ENCODE measurements at places on chromosomes 4 and X.

- DNase-seq = no peak
Measured at GRCh38 chrX:42944381-42944998, 166.5 kb upstream of the PPP1R2C start.

DNA sequence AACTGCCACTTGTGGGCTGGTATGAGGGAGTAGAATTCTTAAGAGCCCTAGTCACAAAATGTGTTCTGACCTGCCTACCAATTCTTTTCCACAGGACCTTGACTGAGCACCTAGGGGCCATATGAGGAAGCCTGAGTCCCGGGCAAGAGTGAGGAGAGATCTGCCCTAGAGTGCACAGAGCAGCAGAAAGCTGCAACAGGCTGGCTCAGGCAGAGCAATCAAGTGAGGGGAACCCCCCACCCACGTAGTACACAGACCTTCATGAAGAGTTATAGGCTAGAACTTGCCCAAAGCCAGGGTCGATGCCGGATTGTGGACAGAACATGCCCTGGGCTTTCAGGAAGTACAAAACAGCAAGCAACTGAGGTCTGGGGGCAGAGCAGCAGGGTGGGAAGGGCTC is 117.0 kb downstream of the SPOCK3 start:
- DNase-seq = no peak

DNA sequence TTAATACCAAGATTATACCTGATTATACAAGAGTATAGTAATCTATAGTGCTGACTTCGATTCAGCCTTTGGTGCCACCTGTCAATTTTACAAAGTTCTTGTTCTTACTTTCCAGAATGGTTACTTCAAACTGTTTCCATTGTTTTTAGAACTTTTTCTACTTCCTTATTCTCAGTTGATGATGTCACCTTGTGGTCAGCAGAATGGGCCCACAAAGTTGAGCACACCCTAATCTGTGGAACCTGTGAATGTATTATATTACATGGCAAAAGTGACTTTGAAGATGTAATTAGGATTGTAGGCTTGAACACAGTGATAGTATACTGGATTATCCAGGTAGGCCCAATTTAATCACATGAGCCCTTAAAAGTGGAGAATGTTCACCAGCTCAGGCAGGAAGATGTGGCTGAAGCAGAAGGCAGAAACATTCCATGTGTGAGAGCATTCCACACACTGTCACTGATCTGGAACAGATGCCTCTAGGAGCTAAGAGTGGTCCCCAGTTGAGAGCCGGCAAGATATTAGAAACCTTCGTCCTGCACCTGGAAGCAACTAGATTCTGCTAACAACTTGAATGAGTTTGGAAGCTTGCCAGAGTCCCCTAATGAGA is 6.3 kb upstream of the SGMS2 start:
- DNase-seq = no peak

DNA sequence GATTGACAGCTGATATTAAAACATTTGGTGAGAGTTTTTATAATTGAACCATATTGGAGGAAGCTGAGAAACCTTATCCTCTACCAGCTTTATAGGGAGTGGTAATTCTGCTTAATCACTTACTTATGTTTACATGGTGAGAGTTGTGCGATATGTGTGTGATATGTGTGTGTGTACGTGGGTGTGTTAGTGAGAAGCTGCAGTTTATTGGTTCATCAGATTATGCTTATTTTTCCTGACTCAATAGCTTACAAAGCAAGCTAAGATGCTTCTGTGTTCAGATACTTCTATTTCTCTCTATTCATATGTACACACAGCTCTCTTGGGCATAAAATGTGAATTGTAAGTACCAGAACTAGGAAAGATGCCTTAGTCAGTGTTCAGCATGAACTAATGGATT is 343.7 kb downstream of the GRIA2 start:
- no peak for DNase-seq

- peak; percentile 54 for DNase-seq
Measured at GRCh38 chr4:169774466-169775445, 17.0 kb upstream of the HPF1 start.

GRCh38 chrX:119238557-119238956 is 2.5 kb downstream of the PGRMC1 start:
- DNase-seq = peak; percentile 6

DNA sequence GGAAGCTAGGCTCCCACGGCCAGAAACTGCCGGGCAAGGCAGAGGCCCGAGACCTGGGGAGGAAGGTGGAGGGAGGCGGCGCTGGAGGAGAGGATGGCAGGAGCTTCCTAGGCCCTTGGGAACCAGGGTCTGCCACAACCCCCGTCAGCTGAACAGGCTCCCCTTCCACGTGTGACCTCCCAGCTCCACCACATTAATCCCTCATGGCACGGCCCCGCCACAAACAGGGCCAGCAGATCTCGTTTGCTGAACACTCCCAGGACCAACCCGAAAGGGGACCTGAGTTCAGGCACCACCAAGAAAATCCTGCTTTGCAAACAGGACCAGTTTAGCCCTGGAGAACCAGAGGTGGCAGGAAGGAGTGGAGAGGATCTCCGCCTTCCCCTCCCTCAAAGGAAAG is 62.7 kb downstream of the FHDC1 start:
- DNase-seq = no peak

GRCh38 chrX:42772874-42773273 is 5.1 kb downstream of the PPP1R2C start:
- no peak for DNase-seq

DNA sequence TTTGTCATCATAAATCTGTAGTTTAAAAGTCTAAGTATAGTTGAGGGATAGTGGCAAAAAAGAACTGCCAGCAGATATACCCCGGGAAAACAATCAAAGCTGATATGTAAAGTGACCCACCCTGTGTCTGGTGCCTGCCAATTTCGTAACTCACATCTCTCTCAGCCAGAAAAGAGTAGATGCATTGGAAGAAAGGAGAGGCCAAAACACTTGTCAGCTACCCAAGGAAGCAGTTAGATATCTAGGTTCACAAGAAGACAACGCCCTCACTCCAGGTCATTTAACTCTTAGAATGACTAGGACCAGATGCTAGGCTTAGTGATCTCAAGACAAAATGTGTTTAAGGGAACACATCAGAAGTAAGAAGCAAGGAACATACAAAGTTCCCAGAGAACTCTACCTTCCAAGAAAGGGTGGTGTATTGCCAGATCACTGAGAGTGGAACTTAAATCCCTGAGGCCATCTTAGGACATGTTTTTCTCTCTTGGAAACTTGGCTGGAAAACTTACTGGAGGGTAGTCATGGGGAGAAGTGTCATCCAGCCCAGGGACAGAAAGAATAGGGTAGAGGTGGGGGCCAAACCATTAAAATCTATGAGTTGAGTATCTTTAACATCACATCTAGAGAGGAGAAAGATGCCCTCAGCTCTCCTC is 125.9 kb downstream of the SHISA3 start:
- DNase-seq = peak; percentile 3

- no peak for DNase-seq
Measured at GRCh38 chrX:126551306-126551705, 1.3 kb downstream of the DCAF12L1 start.

GRCh38 chr4:183602557-183603027 is 56.4 kb downstream of the RWDD4 start:
- DNase-seq = peak; percentile 32

- peak; percentile 40 for DNase-seq
Measured at GRCh38 chr4:153222707-153223426, 18.6 kb downstream of the TRIM2 start.

DNA sequence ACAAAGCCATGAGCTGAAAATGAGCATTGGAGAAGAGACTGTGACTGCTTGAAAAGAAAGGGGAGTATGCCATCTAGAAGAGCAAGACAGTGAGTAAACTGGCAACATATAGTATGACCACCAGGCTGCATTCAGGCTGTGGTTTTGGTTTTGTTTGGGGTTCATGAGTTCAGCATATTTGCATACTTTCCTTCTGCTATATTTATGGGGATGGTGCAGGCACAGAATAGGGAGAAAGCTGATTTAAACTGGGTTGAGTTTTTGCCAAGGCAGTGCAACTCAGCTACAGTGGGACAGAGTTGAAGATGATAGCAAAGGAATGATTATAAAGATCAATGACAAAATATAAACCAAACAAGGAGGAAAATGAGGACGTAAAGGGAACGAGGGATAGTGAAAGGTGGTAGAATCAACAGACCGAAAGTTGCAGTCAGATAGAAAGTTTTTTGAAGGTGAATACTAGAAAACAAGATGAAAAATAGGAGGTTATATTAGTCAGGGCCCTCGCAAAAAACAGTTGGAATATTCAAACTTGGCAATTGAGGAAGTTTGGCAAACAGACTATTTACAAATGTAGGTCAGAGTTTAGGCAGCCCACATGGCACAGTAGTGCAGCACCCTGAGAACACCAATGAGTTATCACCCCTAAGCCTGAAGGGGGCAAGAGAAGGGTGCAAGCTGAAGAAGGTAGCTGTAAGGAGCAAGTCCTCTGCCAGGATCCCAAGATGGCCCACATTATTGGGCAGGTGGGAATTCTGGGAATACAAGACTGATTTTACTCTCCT is 114.8 kb upstream of the MAP9 start:
- DNase-seq = no peak

DNA sequence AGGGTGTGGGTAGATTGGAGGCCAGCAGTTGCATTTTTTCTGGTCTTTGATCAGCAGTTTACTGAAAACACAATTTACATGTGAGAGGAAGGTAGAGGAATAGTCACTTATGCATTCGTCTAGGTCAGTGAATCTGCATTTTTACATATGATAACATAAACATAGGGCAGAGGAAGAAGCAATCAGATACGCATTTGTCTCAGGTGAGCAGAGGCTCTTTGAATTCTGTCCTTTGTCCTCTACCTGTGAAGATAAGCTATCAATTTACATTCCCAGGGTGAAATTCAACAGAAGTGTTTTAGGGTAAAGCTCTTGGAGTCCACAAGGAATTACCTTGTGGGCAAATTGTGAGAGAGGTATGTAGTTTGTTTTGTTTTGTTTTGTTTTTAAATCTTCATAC is 306.5 kb downstream of the MAGEB5 start:
- DNase-seq = no peak

GRCh38 chr4:105679186-105679585 is 29.3 kb downstream of the INTS12 start:
- DNase-seq = no peak

DNA sequence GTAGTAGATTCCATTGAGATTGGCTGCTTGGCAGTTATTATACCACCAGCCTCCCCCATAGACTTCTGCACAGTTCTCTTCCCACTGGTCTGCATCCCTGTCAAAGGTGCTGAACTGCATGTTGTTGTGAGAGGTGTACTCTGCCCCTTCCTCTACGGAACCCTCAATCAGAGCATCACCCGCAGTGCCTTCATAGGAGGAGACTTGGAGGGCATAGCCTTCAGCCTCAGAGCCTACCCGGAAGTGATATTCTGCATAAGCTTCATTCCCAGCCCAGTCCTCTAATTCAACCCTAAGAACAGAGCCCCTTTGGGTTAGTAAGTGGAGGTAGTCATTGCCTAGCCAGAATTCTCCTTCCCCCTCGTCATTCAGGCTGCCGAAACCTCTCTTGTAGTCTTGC is 6.3 kb downstream of the FGA start:
- DNase-seq = no peak

- peak; percentile 42 for DNase-seq
Measured at GRCh38 chrX:134548257-134549201, 88.6 kb downstream of the HPRT1 start.

DNA sequence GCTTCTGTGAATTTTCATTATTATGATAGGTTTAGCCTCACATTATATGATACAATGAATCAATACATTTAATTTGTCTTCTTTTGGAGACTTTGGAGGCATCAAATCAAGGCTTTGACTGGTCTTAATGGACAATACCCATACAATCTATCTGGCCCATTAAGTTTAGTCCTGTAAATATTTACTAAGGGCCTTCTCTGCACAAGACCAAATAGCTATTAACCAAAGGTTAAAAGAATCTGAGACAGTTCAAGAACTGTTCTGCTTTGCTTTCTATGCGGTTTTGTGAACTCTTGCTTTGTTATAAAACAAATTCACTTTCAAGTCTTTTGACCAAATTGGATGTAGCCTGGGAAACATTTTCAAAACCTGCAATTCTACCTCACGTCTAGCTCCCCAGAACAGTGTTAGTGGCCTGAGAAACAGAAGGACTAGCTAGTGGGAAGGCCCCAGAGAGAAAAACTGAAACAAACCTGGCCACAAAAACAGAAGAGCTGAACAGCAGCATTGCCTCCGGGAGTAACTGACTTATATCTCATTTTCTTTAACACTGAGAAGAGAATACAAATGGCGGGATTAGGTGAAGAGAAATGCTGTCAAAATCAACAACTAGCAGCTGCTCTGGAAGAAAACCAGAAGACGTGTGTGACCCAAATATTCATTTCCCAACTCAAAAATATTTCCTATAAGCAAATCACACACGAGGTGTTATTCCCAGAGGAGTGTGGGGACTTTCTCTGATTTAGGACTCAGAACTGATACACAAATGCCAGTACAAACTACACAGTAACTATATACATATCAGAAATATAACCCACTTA is 548 bp downstream of the TLR1 start:
- no peak for DNase-seq

DNA sequence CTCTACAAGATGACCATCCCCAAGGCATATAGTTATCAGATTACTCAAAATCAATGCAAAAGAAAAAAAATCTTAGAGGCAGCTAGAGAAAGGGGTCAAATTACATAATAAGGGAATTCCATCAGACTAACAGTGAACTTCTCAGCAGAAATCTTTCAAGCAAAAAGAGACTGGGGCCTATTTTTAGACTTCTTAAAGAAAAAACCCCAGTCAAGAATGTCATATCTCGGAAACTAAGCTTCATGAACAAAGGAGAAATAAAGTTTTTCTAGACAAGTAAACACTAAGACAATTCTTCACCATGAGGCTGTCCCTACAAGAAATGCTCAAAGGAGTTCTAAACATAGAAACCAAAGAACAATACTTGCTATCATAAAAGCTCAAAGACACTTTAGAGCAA is 51.7 kb downstream of the RAB28 start:
- DNase-seq = no peak
